SK-N-SH (cell line): ENCODE measurements at places on chromosomes 7 and 10.
A peak's percentile ranks its signal among the peaks of the same experiment; 100 is the strongest.

- no peaks in the 10 kb centered on the region for H3K4me1 ChIP-seq
- no peaks in the 10 kb centered on the region for H3K27me3 ChIP-seq
- peaks cover 81% of the 10 kb centered on the region; the same call in 1 of the 2 replicates for H3K36me3 ChIP-seq
- no peak overlapping the region for H3K4me3 ChIP-seq
Measured at GRCh38 chr7:149723795-149724495, 49.4 kb downstream of the ZNF467 start.

DNA sequence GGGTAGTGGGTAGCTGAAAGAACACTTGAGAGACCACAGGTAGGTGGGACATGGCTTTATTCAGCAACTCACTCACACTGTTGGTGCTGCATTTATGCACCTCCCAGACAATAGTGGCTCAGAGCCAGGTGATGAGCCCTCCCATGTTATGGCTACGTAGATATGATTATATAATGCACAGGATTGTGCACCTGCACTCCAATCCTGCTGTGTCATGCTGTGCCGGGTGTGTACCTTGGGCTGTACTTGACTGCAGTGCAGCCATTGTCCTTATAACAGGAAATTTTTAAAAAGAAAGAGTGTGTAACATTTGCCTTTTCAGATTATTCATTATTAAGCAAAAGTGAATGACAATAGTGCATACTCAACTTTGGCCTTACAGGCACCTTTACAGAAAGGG, 366.1 kb upstream of the BMPER start:
- H3K27me3 ChIP-seq, result no peaks in the 10 kb centered on the region
- H3K27ac ChIP-seq, result no peak overlapping the region
- no peak overlapping the region for H3K4me3 ChIP-seq
- no peaks in the 10 kb centered on the region for H3K4me1 ChIP-seq

GRCh38 chr10:125441151-125441550, 241.8 kb downstream of the TEX36 start:
- H3K27ac ChIP-seq, result no peak overlapping the region
- no peaks in the 10 kb centered on the region for H3K36me3 ChIP-seq
- no peaks in the 10 kb centered on the region for H3K27me3 ChIP-seq
- no peak for DNase-seq
- no peak overlapping the region for H3K4me3 ChIP-seq
- no peaks in the 10 kb centered on the region; the same call in 1 of the 2 replicates for H3K4me1 ChIP-seq

GRCh38 chr7:154746571-154747360, 256.2 kb downstream of the PAXIP1 start:
- H3K27me3 ChIP-seq, result no peaks in the 10 kb centered on the region
- no peak overlapping the region for H3K27ac ChIP-seq
- no peaks in the 10 kb centered on the region for H3K36me3 ChIP-seq
- no peak for DNase-seq
- H3K4me3 ChIP-seq, result no peak overlapping the region

- no peaks in the 10 kb centered on the region for H3K27me3 ChIP-seq
- H3K27ac ChIP-seq, result no peak overlapping the region
- DNase-seq, result no peak
- H3K36me3 ChIP-seq, result peaks cover 54% of the 10 kb centered on the region
- H3K4me1 ChIP-seq, result peaks cover 4% of the 10 kb centered on the region; the same call in 1 of the 2 replicates
Measured at GRCh38 chr7:44564606-44565005, 9.1 kb downstream of the DDX56 start.

DNA sequence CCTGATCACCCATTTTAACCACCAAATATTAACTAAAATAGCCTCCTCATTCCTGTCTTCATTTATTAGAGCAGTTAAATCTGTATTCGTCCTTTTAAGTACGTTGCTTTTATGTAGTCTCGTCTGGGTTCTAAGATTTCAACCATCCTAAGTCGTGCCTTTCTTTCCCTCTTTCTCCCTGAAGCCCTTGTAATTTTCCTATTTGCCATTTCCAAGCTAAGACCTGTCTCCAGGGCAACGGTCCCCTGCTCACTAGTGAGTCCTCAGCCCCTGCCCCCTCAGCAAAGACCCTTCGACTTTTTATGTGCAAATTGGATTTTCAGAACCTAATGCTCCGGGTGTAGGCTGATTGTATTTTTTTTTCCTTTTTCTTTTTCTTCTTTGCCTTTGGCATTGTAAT, 16.1 kb upstream of the MEST start:
- H3K36me3 ChIP-seq, result no peaks in the 10 kb centered on the region
- no peak for DNase-seq
- H3K27ac ChIP-seq, result no peak overlapping the region
- H3K27me3 ChIP-seq, result no peaks in the 10 kb centered on the region
- H3K4me1 ChIP-seq, result no peaks in the 10 kb centered on the region

DNA sequence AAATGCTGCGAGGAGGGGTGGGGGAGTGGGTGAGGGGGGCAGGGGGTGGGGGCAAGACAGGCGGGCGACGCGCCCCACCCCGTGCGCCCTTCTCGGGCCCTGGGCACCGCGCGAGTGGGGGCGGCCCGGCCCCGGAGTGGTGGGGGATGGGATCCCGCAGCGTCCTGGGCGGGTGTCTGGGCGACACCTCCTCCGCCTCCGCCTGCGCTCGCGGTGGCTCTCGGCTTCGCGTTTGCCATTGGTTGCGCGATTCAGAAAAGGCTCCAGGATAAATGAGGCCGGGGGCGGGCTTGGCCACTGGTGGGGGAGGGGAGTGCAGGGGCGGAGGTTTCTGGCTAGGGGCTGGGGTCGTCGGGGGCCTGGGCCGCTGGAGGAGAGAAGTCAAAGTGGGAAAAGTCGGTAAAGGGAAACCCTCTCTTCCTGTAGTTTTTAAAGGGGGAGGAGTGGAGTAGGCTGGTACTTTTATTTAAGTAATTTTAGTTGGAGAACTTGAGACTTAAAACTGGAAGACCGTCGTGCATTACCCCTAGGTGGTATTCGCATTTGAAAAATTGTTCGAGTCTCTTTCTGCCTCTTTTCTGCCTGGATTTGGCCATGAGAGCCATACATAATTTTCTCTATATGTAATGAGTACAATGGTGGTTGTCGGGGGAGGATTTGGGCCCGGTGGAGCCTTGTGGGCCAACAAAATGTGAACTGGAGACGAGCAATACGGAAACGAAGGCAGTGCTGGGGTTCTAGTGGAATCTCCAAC, 992 bp upstream of the IGF2BP3 start:
- H3K27me3 ChIP-seq, result no peaks in the 10 kb centered on the region
- H3K36me3 ChIP-seq, result peaks cover 3% of the 10 kb centered on the region
- peak; percentile 93 for DNase-seq

DNA sequence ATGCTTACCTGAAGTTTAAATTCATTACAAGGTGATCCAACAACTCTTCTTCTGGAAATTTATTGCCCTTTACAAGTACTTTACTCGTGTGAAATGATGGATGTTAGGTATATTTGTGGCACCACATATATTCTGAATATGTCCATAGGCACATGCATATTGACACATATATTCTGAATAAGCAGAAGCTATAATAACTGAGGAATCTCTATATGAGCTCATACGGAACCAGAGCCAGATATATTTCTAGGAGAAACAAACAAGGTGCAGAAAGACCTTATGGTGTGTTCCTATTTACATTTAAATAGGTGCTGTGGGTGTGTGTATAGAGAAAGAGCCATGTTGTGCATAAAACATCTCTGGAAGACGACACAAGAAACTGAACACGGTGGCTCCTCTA, 456.1 kb upstream of the NPVF start:
- H3K4me1 ChIP-seq, result no peaks in the 10 kb centered on the region
- no peak for DNase-seq
- H3K27me3 ChIP-seq, result no peaks in the 10 kb centered on the region
- no peaks in the 10 kb centered on the region for H3K36me3 ChIP-seq
- H3K4me3 ChIP-seq, result no peak overlapping the region
- H3K27ac ChIP-seq, result no peak overlapping the region

GRCh38 chr7:21850531-21851285, 95.0 kb downstream of the CDCA7L start:
- no peak for DNase-seq
- H3K4me1 ChIP-seq, result no peaks in the 10 kb centered on the region
- no peaks in the 10 kb centered on the region; the same call in 1 of the 2 replicates for H3K27me3 ChIP-seq
- H3K36me3 ChIP-seq, result no peaks in the 10 kb centered on the region
- H3K27ac ChIP-seq, result peak overlapping the region; percentile 2; the same call in 1 of the 2 replicates

- no peaks in the 10 kb centered on the region for H3K36me3 ChIP-seq
- DNase-seq, result no peak
- no peak overlapping the region for H3K4me3 ChIP-seq
- H3K27ac ChIP-seq, result no peak overlapping the region
Measured at GRCh38 chr7:33849971-33850559, 55.3 kb upstream of the BMPER start.

- H3K4me3 ChIP-seq, result no peak overlapping the region
- no peaks in the 10 kb centered on the region for H3K36me3 ChIP-seq
- H3K27ac ChIP-seq, result peak overlapping the region; percentile 58; the same call in 1 of the 2 replicates
- peaks cover 47% of the 10 kb centered on the region for H3K4me1 ChIP-seq
Measured at GRCh38 chr7:94295850-94296249, 98.8 kb upstream of the COL1A2 start.

- no peaks in the 10 kb centered on the region for H3K27me3 ChIP-seq
- DNase-seq, result no peak
- no peaks in the 10 kb centered on the region for H3K4me1 ChIP-seq
Measured at GRCh38 chr7:53672681-53673080, 637.2 kb downstream of the POM121L12 start.

DNA sequence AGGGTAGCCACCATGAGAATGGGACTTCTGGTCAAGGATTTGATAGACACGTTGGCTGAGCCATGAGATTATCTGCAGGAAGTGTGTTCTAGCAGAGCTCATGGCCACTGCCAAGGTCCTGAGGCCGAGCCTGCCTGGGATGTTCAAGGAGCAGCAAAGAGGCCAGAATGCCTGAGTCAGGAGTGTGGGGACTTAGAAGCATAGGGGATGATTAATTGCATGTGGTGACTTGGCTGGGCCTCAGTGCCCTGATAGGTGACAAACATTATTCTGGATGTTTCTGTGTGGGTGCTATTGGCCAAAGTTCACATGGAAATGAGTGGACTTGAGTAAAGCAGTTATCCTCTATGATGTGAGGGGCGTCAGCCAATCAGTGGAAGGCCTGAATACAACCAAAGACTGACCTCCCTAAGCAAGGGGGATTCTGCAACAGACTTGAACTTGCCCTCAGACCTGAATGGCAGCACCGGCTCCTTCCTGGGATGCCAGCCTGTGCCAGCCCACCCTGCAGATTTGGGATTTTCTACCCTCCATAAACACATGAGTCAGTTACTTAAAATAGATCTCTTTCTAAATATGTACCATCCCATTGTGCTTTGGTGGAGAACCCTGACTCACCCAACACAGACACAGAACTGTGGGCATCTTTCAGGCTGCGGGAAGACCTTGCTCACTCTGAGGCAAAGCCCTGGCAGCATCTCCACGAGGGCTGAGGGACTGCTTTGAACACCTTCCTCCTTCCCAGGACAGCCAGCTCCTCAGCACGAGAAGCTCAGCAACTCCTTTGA, 363.9 kb upstream of the MGMT start:
- DNase-seq, result no peak
- no peaks in the 10 kb centered on the region for H3K36me3 ChIP-seq
- H3K4me1 ChIP-seq, result no peaks in the 10 kb centered on the region
- no peaks in the 10 kb centered on the region for H3K27me3 ChIP-seq
- no peak overlapping the region for H3K27ac ChIP-seq
